CD4-positive, alpha-beta T cell treated with Interleukin-12 subunit alpha and Interleukin-12 subunit beta, for 1 hour (primary cell): ENCODE measurements at places on chromosomes 7 and 10.

DNA sequence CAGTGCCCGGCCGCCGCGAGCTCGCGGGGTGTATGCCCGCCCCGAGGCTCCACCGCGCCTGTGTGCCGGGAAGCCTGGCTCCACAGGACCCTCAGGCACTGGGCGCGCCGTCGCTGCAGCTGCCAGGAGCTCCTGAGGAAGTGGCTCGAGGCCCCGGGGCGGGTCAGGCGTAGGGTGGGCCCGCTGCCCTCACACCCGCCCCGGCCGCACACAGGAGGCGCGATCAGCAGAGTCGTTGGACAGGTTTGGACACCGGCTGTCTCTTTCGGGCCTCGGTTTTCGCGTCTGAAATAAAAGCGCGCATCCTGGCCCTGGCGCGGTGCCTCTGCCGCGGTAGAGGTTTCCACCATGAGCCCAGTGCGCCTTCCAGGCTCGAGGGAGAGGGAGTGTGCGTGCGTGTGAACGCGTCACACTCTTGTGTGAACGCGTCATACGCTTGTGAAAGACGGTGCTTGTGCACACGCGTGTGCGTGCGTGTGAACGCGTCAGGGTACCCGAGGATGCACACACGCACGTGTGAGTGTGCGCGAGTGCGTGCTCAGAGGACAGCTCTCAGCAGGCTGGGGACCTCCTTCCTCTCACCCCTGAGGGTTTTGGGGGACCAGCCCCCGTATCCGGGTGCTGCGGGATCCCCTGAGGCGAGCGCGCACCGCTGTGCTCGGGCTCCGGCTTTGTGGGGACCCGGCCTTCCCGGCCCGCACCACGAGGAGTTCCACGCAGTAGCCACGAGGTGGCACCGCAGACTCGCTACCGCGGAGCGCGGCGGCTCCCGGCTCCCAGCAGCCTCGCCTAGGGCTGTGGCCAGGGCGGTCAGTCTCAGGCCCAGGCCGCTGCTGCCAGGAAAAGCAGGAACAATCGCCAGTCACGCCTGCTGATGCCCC is 83.8 kb downstream of the BMS1 start:
- peak; percentile 51 for DNase-seq

DNA sequence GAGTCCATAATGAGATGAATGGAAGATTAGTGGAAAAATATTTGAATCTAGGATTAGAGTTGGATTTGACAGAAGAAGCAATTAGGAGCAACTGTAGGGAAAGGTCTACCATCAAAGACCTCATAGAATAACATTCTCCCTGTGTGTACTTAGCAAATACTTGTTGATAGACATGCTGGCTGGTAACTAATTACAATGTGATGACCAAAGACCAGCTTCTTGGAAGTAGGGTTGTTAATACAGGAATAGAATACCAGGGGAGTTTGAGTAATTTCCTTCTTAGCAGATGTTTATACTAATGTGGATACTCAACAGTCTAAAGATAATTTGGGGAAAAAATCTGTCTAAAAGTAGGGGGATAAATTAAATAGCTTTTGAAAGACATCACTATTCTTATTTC is 357.5 kb upstream of the BMPER start:
- no peak for DNase-seq

DNA sequence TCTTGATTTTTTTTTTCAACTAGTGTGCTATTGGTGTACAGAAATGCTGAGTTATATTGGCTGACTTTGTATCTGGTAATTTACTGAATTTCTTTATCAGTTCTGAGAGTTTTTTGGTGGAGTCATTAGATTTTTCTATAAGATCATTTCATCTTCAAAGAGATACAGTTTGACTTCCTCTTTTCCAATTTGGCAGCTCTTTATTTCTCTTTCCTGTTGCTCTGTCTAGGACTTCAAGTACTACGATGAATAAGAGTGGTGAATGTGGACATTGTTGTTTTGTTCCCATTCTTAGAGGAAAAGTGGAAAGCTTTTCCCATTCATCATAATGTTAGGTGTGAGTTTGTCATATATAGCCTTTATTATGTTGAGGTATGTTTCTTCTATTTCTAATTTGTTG is 50.2 kb downstream of the LOXL4 start:
- no peak for DNase-seq

GRCh38 chr7:138429577-138430250 is 30.3 kb upstream of the TRIM24 start:
- DNase-seq, result no peak

GRCh38 chr10:91540733-91541132 is 92.1 kb downstream of the PPP1R3C start:
- no peak for DNase-seq

GRCh38 chr7:100469227-100470044 is 5.4 kb upstream of the SPACDR start:
- DNase-seq, result peak; percentile 83

- peak; percentile 67 for DNase-seq
These were observed 5.4 kb upstream of the ZFYVE27 start for GRCh38 chr10:97731346-97732051.

- no peak for DNase-seq
These were observed 98.4 kb downstream of the OSBPL3 start for GRCh38 chr7:24881623-24882022.

- DNase-seq, result no peak
These were observed 208.5 kb downstream of the GPR37 start for GRCh38 chr7:124557101-124557500.

DNA sequence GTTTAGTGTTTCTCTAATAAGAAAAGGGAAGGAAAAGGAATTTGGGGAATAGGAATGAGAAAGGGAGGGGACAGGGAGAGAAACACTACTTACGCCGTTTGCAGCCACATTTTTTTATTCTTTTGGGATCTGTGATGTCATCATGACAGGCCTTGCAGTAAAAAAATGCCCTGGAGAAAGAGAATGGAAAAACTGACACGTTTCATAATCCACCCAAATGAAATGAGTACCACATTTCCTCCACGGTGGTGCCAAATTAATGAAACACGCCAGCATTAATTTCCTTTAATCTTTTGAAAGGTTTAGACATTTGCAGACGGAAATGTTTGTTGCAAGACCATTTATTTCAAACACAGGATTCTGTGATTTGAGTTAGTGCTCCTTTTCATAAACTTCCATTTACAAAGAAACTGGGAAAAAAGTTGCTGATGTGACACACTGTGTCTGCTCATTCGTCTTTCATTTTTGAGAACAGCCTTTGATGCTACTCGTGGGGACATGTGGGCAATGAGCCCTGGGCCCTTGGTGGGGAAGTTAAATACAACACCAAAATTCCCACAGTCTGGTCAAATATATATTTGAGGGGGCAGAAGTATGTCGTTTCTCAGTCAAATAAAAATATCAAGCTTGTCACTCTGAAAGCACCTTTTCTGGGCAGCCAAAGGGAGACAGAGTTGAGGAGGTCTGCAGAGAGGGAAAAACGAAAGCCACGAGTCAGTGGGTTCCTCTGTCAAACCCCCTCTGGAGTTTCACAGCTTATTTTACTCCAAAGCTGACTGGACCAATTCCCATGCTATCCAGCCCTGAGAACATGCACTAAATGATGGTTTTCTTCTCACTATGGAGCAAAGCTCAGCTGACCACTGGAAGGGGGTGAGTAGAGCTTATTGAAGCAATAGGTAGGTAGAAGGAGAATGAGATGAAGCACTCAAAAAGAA is 625.5 kb downstream of the KCNMA1 start:
- DNase-seq, result no peak

DNA sequence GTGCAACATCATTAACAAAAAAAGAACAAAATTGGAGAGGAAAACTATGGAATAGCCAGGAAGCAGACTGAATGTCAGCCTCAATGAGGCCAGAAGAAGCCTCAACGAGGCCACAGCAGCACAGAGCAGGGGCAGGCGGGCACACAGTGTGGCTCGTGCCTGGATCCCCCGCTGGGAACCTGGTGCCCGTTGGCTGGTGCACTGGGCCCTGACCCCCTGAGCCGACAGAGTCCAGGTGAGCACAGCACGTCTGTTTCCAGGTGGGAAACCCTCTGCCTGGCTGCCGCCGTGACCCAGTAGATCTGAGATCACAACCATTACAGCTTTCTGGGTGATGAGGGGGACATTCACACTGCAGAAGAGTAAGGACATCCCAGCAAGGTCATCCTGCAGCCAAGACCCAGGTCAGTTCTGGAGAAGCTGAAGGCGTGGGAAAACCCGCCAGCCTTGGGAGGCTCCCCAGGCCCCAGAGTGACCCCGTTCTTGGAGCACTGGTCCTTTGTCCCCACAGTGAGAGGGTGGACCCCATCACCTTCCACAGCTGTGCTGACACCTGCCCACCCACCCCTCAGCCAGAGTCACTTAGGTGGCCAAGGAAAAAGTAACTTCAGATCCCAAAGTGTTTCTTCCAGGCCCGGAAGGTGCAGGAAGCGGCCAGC is 222.1 kb downstream of the ADARB2 start:
- DNase-seq, result no peak

GRCh38 chr10:34523017-34523767 is 291.9 kb downstream of the PARD3 start:
- no peak for DNase-seq

DNA sequence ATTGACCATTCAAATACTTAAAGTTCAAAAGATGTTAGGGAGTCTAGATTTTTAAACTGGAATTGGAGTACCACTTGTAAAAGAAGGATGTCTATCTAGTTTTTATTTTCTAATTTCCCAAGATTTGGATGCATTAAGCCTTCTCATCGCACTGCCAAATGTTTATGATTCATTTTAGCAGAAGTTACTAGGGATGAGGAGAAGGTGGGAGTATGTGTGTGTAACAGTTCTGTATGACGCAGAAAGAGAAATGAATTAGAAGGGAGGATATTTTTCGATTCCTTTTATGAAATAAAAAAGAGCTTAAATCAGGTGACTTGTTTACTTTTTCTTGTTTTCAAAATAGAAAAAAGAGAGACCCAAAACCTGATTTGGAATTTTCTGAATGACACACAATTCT is 6.8 kb upstream of the SLK start:
- DNase-seq, result no peak

DNA sequence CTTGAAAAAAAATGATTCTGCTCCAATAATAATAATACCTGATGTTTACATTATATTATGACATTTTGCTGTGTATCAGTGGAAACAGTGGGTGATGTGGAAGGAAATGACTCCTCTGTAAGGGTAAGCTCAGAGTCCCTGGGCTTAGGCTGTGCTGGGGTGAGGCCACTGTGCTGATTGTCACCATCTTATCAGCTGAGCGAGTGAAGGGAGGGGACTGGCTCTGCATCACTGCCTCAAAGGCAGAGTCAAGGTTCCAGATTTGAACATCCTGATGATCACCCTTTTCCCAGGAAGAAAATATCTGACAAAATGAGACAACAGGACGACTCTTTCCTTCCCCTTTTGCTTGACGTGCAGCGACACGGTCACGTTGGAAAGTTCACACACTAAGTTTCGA is 24.0 kb upstream of the HABP2 start:
- DNase-seq, result no peak

GRCh38 chr7:139575338-139575680 is 51.8 kb downstream of the CLEC2L start:
- DNase-seq, result no peak

GRCh38 chr7:125363873-125364272 is 434.2 kb upstream of the POT1 start:
- no peak for DNase-seq

DNA sequence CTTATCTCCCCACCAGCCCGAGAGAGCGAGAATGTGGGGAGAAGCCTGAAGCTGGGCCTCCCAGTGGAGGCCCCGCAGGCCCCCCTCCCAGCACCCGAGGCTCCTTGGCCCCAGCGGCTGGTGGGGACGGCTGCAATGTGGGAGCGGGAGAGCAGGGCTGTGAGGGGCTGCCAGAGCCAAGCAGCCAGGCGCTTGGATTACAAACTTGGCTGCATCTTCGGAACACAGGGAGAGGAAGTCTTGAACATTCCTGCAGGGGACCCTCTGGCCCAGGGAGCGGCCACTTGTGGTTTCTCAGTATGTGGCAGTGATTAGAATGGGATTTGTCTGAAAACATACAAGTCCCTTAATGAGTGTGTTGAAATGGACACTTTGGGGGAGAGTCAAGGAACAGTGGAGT is 23.2 kb downstream of the ELN start:
- DNase-seq, result no peak

DNA sequence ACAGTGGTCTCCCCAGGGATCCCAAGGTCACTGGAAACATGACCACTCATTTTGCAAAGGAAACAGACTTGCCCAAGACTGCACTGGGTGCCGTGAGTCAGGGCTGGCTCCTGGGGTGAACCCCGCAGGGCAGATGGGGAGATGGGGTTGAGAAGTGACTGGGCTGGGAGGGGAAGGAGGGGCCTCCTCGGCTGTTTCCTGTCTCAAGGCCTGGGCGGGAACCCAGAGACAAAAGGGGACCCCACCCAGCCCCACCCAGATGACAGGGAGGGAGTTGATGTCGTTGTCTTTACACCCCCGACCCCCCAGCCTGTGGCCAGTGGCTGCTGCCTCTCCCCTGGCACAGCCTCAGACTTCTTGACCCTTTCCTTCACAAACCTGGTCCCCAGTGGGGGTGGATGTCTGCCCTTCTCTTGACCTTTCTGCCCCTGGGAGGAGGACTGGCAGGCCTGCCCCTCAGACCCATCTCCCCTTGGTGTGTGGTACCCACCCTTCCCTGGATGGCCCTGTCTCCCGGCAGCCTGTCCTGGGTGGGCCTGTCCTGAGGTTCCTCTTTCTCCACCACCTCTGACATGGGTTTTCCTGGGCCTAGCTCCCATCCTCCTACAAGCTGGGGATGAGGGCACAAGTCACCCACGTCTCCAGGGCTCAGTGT is 1.4 kb downstream of the MYO1G start:
- DNase-seq, result peak; percentile 81

DNA sequence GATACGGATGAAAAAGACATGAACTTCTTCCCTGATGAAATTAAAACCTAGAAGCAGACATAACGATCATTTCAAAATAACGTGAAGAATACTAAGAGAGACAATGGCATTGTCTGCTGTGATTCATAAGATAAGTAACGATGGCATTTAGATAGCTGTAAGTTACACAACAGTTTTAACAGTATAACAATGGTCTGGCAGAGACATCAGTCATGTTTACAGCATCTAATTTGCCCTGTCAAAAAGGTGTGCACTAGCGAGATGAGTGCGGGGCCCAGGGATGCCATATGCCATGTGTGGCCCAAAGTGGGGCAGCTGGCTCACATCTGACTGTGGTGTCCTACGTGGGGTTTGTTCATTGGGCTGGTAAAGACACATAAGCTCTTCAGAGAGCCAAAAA is 55.7 kb upstream of the RHEB start:
- no peak for DNase-seq

DNA sequence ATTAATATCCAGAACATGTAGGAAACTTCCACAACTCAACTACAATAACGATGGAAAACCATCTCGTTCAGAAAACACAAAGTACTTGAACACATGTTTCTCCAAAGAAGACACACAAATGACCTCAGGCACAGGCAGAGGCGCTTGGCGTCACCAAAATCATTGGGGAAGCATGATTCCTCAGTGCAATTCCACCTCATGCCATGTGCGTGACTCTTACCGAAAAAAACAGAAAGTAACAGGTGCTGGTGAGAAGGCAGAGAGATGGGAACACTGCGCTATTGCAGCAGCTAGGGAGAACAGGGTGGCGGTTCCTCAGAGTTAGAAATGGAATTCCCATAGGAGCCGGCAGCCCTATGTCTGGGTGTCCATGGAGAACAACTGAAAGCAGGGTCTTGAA is 390.0 kb downstream of the DNAJB6 start:
- DNase-seq, result no peak
